Bronchus fibroblast of lung (primary cell): ENCODE measurements at places on chromosomes 2 and 18. TPM values are rescaled to one million over a fixed set of nuclear protein-coding genes. Genes with fewer than 3 reads are reported as not detected.

INPP4A gene
- 10.6 and 14.1 TPM in 2 replicates for total RNA-seq

MSTN gene
- under 0.01 TPM in 2 replicates for total RNA-seq

REG1B gene
- not detected in 2 replicates for total RNA-seq

VWC2L gene
- total RNA-seq: not detected in 2 replicates

LONRF2 gene
- total RNA-seq: under 0.01 TPM in 2 replicates

CD207 gene
- not detected in 2 replicates for total RNA-seq

VAMP8 gene
- 2.5 and 5.2 TPM in 2 replicates for total RNA-seq
